SK-N-SH (cell line): ENCODE measurements at places on chromosomes 7 and 10.

- peak; percentile 39 for DNase-seq
Observed at GRCh38 chr10:55024713-55025112, 223.7 kb upstream of the PCDH15 start.

GRCh38 chr7:126185959-126186580 lies 1066.7 kb downstream of the GRM8 start:
- peak; percentile 2 for DNase-seq

DNA sequence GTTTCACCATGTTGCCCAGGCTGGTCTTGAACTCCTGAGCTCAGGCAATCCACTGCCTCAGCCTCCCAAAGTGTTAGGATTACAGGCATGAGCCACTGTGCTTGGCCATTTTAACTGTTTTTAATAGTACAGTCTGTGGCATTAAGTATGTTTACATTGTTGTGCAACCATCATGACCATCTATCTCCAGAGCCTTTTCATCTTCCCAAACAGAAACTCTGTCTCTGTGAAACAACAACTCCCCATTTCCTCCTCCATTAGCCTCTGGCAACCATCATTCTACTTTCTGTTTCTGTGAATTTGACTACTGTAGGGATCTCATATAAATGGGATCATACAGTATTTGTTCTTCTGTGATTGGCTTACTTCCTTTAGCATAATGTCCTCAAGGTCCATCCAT lies 48.3 kb upstream of the SEPHS1 start:
- DNase-seq: no peak

GRCh38 chr10:132289439-132289838 lies 18.3 kb downstream of the STK32C start:
- DNase-seq: no peak

GRCh38 chr10:97708976-97709946 lies 4.3 kb upstream of the MARVELD1 start:
- peak; percentile 58 for DNase-seq

DNA sequence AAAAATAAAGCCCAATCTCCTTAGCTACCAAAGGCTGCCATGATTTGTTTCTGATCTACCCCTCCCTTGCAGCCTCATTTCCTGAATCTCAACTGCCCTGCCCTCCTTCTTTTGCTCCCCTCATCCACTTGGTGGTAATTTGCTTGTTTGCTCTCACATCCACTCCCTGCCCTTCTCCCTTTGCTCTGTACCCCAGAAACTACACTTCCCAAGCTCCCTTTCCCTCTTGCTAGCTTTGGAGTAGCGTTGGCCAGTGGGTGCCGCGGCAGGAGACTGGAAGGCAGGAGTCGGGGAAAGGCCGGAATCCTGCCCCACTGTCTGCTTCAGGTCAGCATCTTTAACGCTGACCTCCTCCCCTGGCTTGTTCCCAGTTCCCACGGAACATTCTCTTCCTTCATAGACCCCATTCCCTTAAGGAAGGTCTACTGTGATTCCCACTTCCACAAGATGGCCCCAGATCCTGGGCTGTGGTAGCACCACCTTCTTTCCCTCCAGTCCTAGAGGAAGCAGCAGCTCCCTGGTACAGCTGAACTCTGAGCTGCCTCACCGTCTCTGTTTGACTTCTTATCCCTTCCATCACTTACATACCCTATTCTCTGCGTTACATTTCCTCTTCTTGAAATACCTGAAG lies 79.1 kb downstream of the PIK3CG start:
- no peak for DNase-seq
